ENCODE measurements at places on chromosomes 12 and 14.

DNA sequence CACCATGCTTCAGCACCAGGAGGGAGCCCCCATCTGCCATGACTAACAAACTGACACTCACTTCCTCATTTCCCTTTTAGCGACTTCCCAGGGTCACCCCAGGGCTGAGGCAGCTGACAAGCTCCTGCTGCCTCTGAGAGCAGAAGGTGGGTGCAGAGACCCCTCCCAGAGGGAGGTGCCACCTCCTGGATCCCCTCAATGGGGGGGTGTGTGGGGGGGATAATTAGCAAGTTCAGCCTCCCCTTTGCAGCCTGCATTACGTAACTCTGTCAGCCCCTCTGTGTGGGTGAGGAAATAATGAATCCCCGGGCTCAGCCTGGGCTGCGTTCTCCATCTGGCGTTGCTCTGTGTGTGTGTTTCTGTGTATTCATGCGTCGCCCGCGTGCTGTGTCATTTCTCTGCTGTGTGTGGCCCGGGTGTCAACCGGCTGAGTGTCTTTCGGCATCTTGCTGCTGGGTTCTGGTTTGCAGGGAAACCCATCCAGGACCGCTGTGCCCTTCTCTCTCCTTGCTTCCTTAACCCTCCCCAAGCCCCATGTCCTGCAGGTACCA, 28.0 kb downstream of the NOS1 start:
- peak; percentile 35 for DNase-seq

DNA sequence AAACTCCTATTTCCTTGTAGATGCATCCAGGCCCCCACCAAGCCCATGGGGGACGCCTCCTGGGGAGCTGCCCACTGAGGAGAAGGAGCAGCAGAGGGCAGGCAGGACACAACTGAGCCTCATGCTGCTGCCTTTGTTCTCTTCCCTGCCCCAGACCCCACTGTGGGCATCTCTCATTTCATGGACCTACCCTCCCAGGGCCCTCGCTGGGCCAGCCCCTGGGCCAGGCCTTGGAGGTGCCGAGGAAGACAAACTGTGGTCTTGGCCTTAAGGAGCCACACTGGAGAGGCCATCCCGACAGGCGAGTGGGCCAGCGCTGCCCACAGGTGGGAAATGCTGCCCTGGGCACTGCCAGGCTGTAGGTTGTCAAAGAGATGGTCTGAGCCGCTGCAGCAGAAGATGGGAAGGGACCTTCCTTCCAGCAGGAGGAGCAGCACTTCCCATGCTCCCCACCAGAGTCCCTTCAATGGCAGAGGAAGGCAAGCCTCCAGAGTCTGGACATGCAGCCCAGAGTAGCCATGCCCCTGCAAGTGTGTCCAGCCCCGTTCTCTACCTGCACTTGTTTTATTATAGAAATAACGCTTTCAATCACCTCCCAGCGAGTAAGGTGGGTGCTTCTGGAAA, 147.4 kb downstream of the BCL11B start:
- DNase-seq: no peak

DNA sequence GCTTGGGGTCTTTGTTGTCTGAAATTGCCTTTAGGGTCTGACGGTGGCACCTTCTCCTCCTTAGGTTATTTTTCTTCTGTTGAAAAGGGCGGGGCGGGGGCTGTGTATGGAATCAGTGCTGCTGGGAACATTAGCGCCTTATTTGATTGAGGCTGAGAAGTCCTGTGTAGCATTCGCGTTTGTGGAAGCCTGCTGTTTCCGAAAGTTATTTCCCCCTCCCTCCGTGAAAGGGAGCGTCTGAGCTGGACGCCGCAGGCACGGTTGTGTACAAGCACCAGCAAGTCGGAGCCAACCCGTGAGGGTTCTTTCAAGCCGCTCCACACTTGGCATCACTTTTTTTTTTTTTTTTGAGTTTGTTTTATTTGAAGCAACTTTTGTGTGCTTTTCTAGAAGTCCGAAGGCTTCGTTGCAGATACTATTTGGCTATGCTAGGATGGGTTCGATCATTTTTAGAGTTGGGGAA, 1.1 kb downstream of the SYNE2 start:
- peak; percentile 26 for DNase-seq

GRCh38 chr12:4849795-4850345, 59.8 kb upstream of the KCNA1 start:
- DNase-seq: no peak

- no peak for DNase-seq
Measured at GRCh38 chr14:59221568-59221967, 33.1 kb downstream of the DAAM1 start.

DNA sequence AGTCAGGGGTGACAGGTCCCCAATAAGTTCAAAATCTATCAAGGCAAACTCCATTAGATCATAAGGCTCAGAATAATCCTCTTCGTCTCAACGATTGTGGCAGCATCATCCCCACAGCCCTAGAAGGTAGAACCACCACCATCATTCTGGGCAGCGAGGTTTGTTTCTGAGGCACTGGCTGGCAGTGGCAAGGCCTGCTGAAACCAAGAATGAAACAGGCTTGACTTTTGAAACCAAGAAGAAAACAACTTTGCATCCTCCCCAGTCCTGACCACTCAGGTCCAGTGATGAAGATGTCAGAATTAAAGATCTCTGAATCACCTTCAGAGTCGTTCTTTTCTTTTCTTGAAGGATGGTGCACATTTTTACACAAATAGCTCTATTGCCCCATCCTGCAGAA, 152.6 kb upstream of the SYT1 start:
- DNase-seq: no peak
